Epithelial cell of proximal tubule (primary cell): ENCODE measurements at places on chromosomes 12 and 14. TPM values are rescaled to one million over a fixed set of nuclear protein-coding genes. Genes with fewer than 3 reads are reported as not detected.

- peak; percentile 41 for DNase-seq
Observed at GRCh38 chr14:80213602-80214001, 2.3 kb upstream of the DIO2 start.

GRCh38 chr12:8033153-8034044 lies 883 bp downstream of the FOXJ2 start:
- no peak for DNase-seq

GRCh38 chr12:96130396-96131059 lies 63.6 kb upstream of the ELK3 start:
- no peak for DNase-seq

DNA sequence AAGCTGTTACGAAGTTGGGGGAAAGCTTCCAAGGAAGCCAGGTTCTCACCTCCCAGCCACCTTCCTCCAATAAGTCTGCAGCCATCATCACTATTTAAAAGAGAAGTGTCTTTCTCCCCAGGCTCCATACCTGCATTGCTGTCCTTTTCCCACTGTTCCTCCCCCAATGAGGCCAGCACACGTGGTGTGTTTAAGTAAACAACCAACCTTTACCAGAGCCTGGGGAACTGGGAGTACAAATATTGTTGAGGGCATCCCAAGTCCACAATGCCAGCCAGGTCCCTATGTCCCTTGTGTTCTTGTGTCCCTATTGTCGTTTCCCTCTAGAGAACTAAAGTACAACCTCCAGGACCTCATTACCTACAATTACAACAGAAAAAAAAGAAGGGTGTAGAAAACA lies 49.2 kb upstream of the PNMA1 start:
- DNase-seq, result no peak

- DNase-seq, result peak; percentile 98
Observed at GRCh38 chr14:90444077-90444696, 47.4 kb downstream of the CALM1 start.

GRCh38 chr12:112846619-112847018 lies 55.1 kb downstream of the RPH3A start:
- DNase-seq, result peak; percentile 74

- DNase-seq, result no peak
Observed at GRCh38 chr12:4282892-4283511, 9.4 kb downstream of the CCND2 start.

- no peak for DNase-seq
Observed at GRCh38 chr14:69543341-69544115, 31.1 kb downstream of the CCDC177 start.

DNA sequence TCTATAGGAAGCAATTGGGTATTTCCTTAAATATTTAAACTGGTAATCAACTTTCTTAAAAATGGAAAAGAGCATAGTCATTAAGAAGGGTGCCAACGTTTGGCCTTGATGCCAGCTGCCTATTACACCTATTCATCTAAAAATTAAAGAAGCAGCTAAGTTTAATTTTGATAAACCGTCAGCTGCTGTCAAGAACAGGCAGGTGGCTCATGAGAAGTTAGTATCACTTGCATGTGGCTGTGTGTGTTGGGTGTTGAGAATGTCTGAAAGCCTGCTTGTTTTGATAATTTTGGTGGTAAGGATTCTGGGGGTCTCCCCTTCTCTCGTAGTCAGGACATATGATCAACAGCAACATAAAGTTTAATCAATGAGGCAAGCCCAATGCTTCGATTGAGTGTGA lies 6.5 kb downstream of the GLRX5 start:
- no peak for DNase-seq

- DNase-seq, result no peak
Observed at GRCh38 chr12:127629066-127629820, 637.7 kb upstream of the TMEM132C start.

DNA sequence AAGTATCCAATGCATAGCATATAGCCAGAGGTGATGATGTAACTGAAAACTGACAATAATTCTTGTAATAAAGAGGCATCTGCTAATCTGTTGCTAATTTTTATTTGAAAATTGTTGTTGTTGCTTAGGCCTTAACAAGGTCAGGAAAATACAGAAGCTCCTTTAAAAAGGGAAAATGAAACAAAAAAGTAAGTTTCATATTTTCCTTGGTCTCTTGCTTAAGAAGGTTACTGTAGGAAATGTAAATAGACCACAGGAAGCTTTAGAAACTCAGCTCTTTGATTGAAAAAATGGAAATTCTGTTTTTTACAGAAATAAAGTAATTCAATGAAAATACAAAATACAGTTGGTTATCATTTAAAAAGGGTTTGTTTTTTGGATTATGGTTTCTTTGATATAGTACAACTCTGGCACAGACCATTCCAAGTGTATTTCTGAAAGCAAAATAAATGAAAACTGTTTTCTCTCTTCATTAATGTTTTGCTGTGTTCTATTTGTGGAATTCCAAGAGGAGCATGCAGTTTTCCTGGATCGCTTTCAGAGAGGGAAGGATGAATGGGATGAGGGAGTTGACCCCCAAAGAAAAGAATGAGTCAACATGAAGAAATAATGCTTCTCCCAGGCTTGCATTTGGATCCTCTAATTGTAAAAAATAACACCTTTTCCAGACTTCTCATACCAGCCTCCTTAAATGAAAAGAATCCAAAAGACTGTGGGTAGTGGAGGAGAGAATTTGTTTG lies 398.0 kb upstream of the FAR2 start:
- no peak for DNase-seq

DNA sequence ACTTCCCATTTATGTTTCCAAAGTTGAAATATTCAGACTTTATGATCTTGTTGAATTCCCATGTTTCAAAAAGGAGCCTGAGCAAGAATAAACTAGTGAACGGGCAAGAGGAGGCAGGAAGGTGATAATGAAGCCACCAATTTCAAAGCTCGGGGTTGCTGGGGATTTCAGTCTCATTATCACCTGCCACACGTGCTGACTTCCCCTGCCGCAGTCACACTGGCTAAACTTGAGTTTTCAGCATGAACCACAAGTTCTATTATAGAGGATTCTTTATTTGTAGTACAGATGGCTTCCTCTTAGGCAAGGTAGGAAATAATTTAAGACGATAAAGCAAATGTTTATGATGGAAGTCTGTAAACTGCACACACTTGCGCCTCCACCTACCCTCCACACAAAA lies 18.1 kb upstream of the DIABLO start:
- DNase-seq, result no peak

DNA sequence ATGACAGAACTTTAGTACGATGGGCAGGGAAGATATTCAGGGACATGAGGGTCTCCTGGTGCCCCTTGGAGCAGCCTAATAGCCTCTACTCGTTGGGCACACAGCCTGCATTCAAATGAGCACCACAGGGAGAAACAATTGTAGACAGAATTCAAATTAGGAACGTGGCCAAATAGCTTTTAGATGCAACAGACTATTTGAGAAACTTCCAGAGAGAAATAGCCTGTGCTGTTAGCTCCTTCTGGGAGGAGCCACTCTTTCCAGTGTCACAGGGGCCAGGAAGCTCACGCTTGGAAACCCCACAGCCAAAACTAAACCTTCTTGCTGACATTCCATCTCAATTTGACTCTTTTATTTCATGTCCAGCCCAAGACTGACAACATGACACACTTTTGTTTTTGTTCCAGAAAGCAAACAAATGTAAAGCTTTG lies 114.5 kb downstream of the RPAP3 start:
- DNase-seq, result no peak

The KIF26A gene
- total RNA-seq, result 0.46 and 0.87 TPM in 2 replicates

The RIMKLB gene
- total RNA-seq, result 19.8 and 34.0 TPM in 2 replicates

The KRT77 gene
- not detected in 2 replicates for total RNA-seq

The SYCP3 gene
- under 0.01 TPM in 1 of 2 replicates, not detected in the other for total RNA-seq
